D341Med (cell line): ENCODE measurements at places on chromosomes 13 and 19.

DNA sequence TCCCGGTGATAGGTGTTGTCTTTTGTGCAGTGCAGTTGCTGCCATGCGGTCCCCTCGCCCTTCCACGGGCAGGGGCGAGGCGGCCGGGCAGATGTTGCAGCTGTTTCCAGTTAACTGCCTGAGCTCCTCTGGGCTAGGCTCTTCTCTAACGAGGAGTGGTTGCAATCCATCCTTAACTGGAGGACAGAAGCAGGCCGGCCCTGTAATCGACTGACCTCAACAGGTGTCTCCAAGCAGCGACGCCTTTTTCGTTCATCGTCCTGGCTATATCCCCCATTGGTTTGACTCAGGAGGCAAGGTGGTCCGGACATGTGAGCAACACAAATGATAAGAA, 1.9 kb upstream of the TSC22D1 start:
- DNase-seq: no peak

- no peak for DNase-seq
Observed at GRCh38 chr19:29805031-29805965, 6.5 kb upstream of the CCNE1 start.

- DNase-seq: no peak
Observed at GRCh38 chr13:112248406-112248760, 127.8 kb upstream of the SPACA7 start.

DNA sequence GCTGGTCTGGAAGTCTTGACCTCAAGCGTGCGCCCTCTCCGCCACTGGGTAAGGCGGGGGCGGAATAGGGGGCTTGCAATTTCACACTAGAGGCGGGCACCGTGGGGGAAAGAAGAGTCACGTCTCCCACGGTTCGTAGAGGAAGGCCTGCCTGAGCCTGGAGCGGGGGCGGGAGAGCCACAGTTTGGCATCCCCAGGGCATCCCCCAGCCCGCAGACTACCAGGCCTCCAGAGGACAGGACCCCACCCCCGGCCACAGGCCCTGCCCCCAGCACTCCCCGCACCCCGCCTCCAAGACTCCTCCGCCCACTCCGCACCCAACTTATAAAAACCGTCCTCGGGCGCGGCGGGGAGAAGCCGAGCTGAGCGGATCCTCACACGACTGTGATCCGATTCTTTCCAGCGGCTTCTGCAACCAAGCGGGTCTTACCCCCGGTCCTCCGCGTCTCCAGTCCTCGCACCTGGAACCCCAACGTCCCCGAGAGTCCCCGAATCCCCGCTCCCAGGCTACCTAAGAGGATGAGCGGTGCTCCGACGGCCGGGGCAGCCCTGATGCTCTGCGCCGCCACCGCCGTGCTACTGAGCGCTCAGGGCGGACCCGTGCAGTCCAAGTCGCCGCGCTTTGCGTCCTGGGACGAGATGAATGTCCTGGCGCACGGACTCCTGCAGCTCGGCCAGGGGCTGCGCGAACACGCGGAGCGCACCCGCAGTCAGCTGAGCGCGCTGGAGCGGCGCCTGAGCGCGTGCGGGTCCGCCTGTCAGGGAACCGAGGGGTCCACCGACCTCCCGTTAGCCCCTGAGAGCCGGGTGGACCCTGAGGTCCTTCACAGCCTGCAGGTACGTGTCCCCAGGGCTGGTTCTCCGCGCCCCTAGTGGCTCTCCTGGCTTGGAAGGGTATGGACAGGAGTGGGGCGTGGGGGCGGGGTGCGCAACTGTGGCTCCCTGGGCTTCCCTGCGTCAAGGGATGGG, at the start of gene ANGPTL4:
Gene ANGPTL4 (plus strand): TSS at position 353 of the 969 bp plus-strand sequence. CDS start 167 bp downstream, at position 520.
- DNase-seq: peak; percentile 70

- no peak for DNase-seq
Observed at GRCh38 chr19:30629086-30629485, 256.9 kb downstream of the ZNF536 start.

DNA sequence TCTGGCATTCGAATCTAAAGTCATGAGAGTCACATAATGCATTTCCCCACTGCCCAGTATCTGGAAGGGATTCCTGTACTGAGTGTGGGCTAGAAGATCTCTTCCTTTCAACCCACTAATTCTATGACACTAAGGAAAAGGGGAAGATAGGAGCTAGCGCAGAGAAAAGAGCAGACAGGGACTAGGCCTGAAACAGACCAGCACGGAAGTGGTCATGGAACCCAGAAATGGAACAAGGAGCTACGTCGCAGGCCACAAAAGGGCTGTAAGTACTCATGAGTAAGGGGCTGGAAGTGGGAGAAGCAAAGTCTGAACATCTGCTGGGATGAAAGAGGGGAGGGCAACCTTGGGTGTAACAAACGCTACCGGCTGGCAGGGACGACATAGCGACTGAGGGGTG, 8.6 kb downstream of the ABCC4 start:
- DNase-seq: no peak

DNA sequence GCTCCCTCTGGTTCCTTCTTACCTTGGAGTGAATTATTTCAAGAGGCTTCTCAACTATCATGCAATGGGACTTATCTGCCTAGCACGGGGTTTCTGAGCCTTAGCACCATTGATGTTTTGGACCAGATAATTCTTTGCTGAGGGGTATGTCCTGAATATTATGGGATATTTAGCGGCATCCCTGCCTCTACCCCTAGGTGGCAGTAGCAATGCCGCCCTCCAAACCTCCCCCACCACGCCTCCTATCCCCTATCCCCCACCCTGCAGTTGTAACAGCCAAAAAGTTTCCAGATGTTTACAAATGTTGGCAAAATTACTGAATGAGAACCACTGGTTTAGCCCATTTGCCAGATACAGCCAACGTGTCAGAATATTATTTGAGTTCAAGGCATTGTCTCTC, 125.5 kb downstream of the POSTN start:
- peak; percentile 17 for DNase-seq

DNA sequence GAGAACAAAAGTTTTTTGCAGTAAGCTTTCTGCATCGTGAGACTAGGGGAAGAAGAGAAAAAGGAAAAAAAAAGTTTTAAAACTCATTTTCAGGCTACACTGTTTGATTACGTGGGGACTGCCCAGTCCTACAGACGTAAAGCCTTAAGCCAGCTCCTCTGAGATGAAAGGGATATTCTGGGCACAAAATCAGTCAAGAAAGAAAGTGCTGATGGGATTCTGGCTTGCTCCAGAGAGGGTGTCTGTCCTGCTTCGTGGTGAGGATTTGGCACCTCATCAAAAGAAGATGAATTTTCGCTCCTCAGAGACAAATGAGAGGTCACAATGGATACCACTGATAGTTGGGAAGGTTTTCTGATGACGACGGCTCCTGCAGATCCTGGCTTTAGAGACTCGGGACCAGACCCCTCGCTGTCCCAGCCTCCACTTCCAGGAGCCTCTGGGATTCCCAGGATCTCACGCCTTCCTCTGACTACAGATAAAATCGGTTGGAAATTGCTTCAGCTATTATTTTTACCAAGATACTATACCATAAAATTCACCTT, 9.7 kb downstream of the TEX29 start:
- peak; percentile 4 for DNase-seq

- DNase-seq: no peak
Observed at GRCh38 chr13:60613080-60613479, 216.1 kb downstream of the TDRD3 start.

DNA sequence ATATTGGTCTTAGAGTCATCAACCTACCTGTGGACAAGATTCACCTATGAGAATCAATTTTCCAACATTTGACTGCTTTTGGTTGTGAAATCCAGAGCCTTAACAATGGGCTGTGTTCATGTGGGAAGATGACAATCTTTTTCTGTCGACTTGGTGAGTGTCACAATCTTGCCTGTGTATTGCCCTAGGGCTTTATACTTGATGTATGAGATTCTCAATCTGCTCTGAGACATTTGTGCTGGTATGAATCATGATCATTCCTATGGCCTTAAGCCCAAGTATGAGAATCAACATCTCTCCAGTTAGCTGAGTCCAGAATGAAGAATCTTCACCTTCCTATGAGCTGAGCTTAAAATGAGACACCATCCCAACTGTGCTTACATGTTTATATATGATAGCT, 68.7 kb downstream of the ZNF726 start:
- no peak for DNase-seq

GRCh38 chr13:40438022-40438680, 228.3 kb downstream of the FOXO1 start:
- no peak for DNase-seq

DNA sequence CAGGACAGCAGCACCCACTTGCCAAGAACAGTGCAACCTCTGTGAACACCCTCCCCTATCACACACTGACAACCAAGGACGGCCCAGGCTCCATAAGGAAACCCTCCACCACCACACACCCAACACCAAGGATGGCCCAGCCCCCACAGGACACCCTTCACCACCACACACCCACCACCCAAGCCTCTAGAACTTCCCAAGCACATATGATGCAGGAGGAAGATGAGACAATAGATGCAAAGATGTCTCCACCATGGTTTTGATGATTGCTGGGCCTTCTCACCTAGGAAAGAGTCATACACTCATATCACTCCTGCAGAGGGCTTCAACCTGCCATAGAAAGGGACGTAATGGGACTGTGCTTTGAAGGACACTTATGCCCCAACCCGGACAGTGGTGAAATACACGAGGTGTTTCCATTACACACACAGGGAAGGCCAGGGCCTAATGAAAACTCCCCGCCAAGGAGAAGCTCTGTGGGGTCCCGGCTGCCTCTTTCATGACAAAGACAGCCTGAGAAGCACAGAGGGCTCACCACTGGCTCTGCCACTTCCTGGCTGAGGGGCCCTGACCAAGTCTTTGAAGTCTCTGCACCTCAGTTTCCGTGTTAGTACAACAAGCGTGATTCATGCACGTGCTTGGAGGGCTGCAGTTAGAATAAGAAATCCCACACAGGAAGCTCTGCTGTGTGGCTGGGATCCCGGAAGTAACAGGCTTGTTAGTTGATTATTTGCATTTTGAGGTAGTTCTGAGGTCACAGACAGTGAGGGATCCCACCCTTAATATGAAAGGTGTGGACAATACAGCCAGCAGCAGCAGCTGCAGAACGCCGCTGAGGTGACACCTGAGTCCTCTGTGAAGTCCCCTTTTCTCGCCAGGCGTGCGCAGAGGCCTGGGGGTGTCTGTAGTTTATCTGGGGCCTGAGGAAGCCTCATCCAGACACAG, 61.9 kb upstream of the ATP12A start:
- DNase-seq: peak; percentile 12

DNA sequence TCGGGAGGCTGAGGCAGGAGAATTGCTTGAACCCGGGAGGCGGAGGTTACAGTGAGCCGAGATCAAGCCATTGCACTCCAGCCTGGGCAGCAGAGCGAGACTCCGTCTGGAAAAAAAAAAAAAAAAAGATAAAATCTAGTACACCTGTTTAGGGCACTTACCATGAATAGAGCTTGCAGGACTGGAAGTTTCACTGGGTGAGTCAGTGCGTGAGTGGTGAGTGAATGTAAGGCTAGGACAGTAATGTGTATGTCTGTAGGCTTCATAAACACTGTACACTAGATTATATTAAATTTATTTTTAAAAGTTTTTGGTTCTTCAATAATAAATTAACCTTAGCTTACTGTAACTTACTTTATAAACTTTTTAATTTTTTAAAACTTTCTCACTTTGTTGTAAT, 22.9 kb downstream of the PPP5C start:
- no peak for DNase-seq

DNA sequence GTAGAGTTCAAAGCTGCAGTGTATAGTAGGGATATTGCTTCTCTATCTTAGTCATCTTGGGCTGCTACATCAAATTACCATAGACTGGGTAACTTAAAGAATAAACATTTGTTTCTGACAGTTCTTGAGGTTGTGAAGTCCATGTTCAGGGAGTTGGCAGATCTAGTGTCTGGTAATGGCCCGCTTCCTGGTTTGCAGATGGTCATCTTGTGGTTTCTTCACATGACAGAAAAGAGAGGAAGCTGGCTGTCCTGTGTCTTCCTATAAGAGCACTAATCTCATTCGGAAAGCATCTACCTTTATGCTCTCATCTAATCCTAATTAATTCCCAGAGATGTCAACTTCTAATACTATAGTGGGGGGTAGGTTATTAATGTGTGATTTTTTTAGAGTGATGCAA, 6.2 kb downstream of the ZNF763 start:
- DNase-seq: no peak

- no peak for DNase-seq
Observed at GRCh38 chr19:42469311-42470235, 26.8 kb upstream of the CXCL17 start.

GRCh38 chr13:92265408-92265807, 867.0 kb downstream of the GPC5 start:
- DNase-seq: no peak

- no peak for DNase-seq
Observed at GRCh38 chr13:46962281-46962941, 65.6 kb upstream of the HTR2A start.

GRCh38 chr19:29779921-29780320, 31.9 kb upstream of the CCNE1 start:
- no peak for DNase-seq

- DNase-seq: no peak
Observed at GRCh38 chr13:111179908-111180760, 65.0 kb downstream of the ARHGEF7 start.

DNA sequence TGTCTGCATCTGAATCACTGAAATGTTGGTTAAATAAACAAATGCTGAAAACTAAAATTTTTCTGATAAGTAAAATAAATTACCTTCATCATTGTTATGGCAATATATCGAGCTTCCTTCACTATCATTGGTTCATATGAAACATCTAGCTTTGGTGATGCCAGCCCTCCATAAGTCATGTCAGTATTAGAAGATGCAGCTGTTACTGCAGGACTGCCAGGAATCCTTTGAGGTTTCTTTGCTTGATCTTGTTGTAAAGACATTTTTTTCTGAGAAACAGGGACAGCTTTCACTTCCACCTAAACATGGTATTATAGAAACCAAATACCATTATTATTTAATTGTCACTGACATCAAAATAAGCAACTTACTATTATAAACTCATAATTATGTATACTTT, 123.7 kb upstream of the FBXL3 start:
- peak; percentile 31 for DNase-seq

DNA sequence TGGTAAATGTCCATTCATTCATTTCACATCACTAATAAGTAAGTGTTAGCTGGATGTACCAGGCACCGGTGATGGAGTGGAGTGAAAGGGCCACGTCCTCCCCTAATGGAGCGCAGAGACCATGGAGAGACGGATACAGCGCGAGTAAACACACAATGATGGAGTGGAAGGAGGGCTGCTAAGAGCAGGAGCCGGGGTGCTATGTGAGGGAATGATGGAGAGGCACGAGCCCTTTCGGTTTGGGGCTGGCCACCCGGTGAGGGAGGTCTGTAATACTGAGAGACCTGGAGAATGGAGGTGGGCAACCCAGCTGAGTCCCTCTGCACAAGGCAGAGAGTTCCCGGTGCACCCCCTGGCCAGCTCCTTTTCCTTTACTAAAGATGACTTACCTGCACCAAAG, 53.7 kb downstream of the PEPD start:
- no peak for DNase-seq
